ENCODE measurements at places on chromosomes 13 and 19.

DNA sequence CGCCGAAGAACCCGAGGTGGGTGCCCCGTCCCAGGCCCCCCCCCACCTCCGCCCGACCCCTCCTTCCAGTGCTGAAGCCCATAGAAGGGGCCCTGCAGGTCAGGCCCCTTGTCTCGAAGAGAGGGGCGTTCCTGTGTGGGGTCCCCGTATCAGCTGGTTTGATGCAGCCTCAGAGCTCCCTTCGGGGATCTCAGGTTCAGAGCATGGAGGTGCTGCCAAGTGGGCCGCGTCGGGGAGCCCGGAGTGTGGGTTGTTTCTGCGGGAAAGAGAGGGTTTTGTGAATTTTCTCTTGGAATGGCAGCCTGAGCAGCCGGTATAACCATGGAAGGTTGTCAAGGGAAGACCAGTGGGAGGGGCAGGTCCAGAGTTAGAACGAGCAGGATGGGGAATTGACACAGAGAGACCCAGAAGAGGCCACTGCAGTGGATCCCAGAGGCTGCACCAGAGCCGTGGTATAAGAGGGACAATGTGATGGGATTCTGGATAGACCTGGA, 384 bp downstream of the TRAPPC2B start:
- no peak for DNase-seq

DNA sequence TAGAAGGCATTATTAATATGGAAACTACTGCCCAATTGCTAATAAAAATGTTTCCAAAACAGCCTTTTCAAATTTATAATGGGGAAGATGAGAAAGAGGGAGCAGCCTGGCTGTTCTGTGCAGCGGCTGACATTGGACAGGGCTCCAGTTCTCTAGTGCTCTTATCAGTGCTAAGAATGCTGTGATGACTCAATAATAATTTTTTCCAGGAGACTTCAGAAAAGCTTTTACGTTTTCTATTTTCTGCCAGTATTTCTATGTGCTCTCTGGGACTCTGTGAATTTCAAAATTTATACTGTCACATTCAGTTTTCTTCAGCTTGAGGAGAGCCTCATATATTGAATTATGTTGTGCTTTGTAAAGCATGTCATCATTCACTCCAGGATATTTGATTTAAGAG, 209.6 kb downstream of the VWA8 start:
- no peak for DNase-seq

DNA sequence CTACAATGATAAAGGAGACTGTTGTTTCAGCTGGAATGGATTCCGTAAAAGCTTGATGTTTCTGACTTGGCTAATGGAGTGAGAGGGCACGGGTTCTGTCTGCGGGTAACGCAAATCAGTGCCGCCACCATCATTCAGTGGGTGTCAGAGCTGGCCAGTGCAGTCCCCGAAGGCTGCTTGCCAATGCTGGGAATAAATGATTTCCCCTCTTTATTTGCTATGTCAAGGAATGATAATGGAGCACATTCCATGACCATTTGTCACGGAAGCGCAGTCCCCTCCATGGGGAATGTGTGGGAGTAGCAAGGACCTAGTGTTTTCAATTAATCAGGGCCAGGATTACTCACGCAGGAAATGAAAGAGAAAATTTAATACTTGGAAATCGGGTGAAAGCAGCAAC, 899.3 kb downstream of the UQCRFS1 start:
- DNase-seq, result no peak

DNA sequence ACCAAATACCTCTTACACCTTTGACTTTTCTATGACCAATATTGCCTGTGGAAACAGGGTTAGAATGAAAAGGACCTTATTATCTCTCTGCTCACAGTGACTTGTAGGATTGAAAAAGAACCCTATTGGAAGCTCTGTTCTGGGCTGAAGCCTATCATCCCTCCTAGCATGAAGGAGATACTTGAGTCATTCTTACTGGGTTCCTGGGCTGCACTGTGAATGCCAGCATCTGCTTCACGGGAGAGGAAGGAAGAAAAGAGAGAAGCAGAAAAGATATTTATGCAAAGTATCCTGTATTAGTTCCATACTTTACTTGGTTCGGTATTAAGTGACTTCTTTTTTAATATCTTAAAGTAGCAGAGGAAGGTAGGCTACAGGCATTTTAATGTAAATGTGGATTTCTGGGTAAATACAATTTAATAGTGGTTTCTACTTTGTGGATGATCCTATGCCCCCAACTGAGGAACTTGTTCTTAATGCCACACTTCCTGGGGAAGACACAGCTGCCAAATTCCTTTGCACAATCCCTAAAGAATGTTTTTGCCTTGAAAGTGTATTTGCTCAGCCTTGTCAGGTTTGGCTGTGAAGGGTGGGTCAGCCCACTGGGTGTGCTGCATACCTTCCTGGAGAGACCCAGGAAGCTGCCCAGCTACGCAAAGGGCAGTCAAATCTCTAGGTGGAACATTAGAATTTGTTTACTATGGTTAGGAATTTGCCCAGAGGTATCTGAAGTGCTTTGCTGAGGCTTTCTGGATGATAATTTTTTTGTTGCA, 13.7 kb upstream of the SCEL start:
- no peak for DNase-seq

GRCh38 chr13:51502153-51502651, 49.4 kb upstream of the INTS6 start:
- no peak for DNase-seq

DNA sequence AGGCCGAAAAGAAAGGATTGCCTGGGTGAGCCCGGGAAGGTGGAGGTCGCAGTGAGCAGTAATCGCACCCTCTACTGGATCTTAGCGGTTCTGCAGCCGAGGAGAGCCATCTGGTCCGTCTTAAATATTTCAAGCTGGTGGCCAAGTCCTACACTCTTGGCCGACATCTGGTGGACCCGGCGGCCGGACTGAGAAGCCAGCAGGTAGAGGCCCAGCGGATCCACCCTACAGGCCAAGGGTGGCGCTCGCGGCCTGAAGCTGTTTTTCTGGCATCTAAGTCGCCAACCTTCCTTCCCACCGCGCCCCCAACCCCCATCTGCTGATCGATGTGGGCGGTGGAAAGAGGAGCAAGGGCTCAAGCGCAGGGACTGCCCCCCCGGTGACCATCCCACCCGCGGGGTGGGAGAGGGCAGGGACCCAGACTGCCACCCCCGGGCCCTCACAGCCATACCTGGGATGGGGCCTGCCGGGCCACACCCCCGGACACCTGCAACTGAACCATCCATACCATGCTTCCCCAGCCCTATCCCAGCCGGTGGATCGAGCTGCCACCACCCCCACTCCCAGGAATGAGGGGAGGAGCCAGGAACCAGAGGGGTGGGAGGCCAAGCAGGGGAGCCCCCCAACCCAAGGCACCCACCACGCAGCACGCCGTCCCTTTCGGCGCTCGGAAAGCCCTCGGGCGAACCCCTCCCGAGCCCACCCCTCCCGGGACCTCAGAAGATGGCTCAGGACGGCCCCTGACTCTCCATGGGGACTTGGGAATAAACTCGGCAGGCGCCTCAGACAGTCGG, 46.3 kb upstream of the ZNF730 start:
- DNase-seq, result peak; percentile 50

DNA sequence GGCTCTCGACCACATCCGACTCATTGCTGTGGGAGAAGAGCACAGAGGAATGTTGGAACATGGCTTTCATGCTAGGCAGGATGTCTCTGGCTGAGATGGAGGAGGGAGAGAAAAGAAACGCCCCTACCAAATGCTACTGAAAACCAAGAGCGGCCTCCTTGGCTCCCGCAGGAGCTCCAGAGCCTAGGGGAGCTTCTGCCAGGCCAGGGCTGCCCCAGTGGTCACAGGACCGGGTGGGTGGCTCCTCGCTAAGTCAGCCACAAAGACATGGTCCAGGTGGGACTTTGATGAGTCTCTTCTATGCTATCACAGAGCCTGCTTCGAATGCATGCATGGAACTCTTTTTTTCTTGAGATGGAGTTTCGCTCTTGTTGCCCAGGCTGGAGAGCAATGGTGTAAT, 6.7 kb downstream of the LONP1 start:
- DNase-seq, result no peak

DNA sequence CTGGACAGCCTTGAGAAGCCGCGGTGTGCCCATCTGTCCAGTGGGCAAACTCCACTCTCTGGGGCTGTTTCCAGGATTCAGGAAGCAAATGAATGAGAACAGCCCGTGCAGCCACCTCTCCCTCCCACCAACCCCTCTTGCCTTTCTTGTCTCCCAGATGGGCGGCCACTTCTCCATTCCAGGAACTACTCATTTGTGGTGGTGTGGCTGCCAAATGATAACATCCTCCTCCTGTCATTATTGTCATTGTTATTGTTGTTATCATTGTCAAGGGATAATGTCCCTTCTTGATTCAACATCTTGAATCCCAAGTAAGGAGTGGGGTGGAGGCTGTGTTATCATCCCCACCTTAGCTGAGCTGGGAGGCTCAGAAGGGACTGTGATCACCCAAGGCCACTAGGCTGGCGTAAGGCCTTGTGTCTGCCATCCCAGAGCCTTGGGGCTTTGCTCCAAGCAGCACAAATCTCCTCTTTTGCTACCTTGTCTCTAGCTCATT, 1.6 kb downstream of the DNM2 start:
- no peak for DNase-seq

GRCh38 chr19:55454787-55455243, 6.6 kb downstream of the ISOC2 start:
- no peak for DNase-seq

- DNase-seq, result no peak
These were observed 9.6 kb downstream of the IRGC start for GRCh38 chr19:43725468-43725867.

DNA sequence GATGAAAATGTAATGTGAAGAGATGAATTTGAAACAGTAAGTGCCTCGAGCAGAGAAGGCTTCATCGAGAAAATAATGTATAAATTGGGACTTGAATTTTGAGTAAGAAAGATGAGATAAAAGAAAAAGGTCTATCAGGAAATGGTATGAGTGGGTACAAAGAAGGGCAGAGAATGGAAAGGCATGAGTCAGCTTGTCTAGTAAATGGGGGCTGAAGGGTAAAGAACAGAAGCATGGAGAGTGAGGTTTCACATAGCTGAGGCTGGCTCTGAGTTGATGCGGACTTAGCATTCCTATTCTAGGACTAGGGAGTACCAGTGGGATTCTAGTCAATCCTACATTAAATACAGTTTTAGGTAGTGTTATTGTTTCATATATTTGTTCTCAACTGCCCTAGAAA, 85.8 kb downstream of the ZC3H13 start:
- DNase-seq, result no peak

DNA sequence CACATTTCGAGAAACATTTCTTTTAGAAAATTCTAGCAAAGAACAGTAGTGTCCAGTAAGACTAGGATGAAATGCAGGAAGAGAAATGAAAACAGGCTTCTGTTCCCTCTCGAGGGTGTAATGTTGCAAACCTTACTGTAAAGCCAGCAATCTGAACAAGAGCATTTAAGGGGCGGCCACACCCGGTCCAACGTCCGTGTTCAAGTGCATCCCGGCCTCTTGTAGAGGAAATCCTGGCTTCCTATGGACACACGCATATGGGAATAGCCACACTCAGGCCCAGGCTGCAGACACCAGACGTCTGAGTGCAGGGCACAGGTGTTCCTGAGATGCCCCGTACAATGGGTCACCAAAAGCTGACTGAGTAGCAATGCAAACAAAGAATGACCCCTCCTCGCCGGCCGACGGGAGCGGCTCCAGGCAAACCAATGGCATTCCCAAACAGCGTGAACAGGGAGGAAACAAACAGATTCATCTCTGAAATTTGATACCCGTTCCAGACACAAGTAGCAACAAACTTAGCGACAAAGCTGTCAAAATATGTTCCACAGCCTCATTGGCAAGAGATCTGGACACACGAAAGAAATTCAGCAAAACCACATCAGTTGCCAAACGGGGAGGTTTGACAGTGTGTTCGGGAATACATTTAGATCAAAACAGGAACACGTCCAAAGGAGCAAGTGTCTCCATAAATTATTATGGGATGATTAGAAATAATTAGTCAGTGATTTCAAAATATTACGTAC, 278.6 kb upstream of the TSHZ3 start:
- DNase-seq, result no peak

GRCh38 chr13:46595136-46595884, 42.3 kb downstream of the LRCH1 start:
- no peak for DNase-seq

DNA sequence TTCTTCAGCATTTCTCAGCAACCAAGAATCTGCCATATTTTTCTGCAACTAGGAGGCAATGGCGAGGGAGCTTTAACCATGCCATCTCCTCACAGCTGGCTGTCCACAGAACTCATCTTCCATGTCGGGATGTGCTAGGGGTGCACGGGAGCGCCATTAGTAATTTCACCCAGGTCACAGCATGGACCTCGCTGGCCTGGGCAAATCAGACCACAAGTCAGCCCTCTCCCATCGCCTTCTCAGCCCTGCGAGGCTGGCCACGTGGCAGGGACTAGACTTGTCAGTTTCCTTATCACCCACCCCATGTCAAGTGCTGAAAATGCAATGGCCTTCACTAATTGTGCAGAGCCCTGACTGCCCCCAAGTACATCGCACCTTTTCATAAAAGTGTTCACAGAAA, 15.7 kb downstream of the COL4A1 start:
- no peak for DNase-seq

- DNase-seq, result peak; percentile 62
These were observed 918 bp upstream of the LHB start for GRCh38 chr19:49017666-49018351.

- DNase-seq, result no peak
These were observed 31.4 kb upstream of the MTIF3 start for GRCh38 chr13:27481766-27482165.

DNA sequence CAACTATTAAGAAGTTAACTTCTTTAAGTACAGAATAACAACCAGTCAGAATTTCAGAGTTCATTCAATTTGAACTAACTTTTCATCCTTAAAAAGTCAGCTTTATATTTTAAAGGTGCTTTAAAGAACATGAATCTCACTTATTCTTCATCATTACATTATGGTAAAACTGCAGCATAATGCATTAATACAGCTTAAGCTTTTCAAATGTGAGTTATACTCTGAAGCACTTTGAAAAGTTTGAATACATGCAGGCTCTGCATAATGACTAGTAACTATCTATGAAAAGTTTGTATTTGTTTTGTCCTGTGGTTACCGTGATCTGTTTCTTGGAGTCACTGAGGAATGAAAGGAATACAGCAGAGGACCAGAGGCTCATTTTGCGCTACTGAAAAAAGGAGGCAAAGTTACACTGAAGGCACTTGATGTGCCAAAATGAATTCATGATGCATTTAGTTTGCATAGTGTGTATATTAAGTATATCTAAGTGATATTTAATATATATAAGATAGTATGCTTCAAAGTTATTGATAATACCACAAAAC, 4.1 kb downstream of the PCDH17 start:
- DNase-seq, result no peak

DNA sequence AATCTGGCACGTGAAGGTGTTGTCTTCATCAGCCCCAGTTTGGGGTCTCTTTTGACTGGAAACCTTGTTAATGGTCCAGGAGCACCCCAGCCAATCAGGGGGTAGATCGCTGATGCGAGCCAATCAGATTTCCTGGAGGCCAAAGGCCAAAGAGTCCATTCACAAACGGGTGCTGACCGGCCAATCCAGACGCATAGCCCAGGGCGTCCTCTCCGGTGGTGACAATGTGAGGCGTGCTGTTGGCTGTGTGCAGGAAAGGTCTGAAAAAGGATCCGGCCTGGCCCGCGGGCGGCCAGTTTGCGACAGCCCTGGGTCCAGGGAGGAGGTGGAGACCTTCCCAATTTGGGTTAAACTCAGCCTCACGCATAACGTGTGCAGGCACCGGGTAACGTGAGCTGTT, 3.1 kb downstream of the MAST3 start:
- DNase-seq, result no peak

GRCh38 chr19:3293560-3293959, 69.1 kb downstream of the CELF5 start:
- no peak for DNase-seq

- DNase-seq, result no peak
These were observed 19.3 kb downstream of the ZNF100 start for GRCh38 chr19:21748088-21748487.
